Lung (tissue), 17 donors: ENCODE measurements at places on chromosomes 6 and 20. TPM values are rescaled to one million over a fixed set of nuclear protein-coding genes. Genes with fewer than 3 reads are reported as not detected.

DNA sequence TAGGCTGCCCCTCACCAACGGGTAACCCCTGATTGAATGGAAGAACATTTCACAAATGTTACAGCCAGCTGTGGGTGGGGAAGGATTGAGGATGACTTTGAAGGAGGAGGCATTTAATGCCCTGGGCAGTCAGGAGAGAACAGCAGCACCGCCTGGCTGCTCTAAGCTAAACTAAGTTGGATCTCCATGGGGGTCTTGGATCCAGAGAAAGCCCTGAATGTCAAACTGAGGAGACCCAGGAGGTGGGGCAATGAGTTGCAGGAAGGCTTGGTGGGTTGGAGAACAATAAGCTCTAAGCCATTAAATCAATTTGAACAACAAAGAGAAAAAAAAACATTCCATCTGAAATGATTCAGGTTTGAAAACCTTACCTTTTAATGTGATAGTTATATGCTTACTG lies 35.4 kb downstream of the TMX4 start:
- no peak for DNase-seq
- no peak overlapping the region for H3K4me3 ChIP-seq
- peaks cover 13% of the 10 kb centered on the region for H3K36me3 ChIP-seq
- no peak overlapping the region for H3K27ac ChIP-seq
- H3K27me3 ChIP-seq, result no peaks in the 10 kb centered on the region

DNA sequence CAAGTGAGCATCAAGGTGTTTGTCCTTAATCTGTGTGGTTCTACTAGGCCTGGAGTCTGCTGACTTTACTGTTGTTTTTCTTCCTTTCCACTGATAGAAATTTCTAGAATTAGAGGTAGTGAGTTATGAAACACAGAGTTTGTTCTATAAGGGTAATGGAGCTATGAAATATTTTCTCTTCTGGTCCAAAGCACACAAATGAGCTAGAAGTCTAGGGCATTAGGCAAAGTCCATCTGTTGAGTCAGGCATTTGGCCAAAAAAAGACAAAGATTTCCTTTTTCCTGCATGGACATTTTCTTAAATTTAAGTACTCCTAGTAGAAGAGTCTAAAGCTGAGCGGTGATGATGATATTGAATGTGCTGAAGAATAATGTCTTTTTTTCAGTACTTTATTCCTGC lies 174.3 kb upstream of the STXBP5 start:
- no peak overlapping the region for H3K4me3 ChIP-seq
- H3K27ac ChIP-seq, result no peak overlapping the region
- no peaks in the 10 kb centered on the region for H3K4me1 ChIP-seq
- no peaks in the 10 kb centered on the region for H3K36me3 ChIP-seq

GRCh38 chr6:111559188-111560097 lies 46.2 kb downstream of the TRAF3IP2 start:
- peak overlapping the region; percentile 38 for H3K27ac ChIP-seq
- peaks cover 21% of the 10 kb centered on the region for H3K4me1 ChIP-seq
- no peak overlapping the region for H3K4me3 ChIP-seq
- no peaks in the 10 kb centered on the region for H3K27me3 ChIP-seq
- peaks cover 25% of the 10 kb centered on the region for H3K36me3 ChIP-seq

- no peaks in the 10 kb centered on the region for H3K4me1 ChIP-seq
- no peak overlapping the region for H3K27ac ChIP-seq
- no peaks in the 10 kb centered on the region for H3K27me3 ChIP-seq
These were observed 108.4 kb upstream of the MAFB start for GRCh38 chr20:40797425-40797824.

DNA sequence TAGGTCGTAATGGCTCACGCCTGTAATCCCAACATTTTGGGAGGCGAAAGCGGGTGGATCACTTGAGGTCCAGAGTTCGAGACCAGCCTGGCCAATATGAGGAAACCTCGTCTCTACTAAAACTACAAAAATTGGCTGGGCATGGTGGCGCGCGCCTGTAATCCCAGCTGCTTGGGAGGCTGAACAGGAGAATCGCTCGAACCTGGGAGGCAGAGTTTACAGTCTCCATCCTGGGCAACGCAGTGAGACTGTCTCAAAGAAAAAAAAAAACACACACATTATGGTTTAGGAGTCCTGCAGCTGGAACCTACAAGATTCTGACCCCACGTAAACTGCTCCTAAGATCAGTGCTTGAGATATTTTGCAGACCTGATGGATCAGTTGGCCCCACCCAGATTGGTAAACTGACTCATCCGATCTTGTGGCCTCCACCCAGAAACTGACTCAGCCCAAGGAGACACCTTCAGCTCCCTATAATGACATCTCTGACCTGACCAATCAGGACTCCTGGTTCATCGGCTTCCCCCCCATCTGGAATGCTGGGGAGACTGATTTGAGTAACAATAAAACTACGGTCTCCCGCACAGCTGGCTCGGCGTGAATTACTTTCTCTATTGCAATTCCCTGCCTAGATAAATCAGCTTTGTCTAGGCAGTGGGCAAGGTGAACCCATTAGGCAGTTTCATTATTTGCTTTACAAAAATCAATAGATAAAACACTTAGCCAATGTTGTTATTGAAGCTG lies 96.2 kb upstream of the BTN3A2 start:
- no peak overlapping the region for H3K4me3 ChIP-seq
- H3K36me3 ChIP-seq, result no peaks in the 10 kb centered on the region
- H3K4me1 ChIP-seq, result no peaks in the 10 kb centered on the region
- no peak for DNase-seq
- no peak overlapping the region for H3K27ac ChIP-seq
- no peaks in the 10 kb centered on the region for H3K27me3 ChIP-seq

- H3K36me3 ChIP-seq, result no peaks in the 10 kb centered on the region
- no peak overlapping the region for H3K27ac ChIP-seq
- no peaks in the 10 kb centered on the region for H3K4me1 ChIP-seq
- no peak overlapping the region for H3K4me3 ChIP-seq
These were observed 84.7 kb upstream of the GJE1 start for GRCh38 chr6:142047934-142048592.

- H3K36me3 ChIP-seq, result no peaks in the 10 kb centered on the region
- peaks cover 71% of the 10 kb centered on the region for H3K27me3 ChIP-seq
- H3K4me3 ChIP-seq, result no peak overlapping the region
- DNase-seq, result no peak
- no peaks in the 10 kb centered on the region for H3K4me1 ChIP-seq
- H3K27ac ChIP-seq, result no peak overlapping the region
These were observed 3.0 kb upstream of the LINC00237 start for GRCh38 chr20:21109144-21109543.

DNA sequence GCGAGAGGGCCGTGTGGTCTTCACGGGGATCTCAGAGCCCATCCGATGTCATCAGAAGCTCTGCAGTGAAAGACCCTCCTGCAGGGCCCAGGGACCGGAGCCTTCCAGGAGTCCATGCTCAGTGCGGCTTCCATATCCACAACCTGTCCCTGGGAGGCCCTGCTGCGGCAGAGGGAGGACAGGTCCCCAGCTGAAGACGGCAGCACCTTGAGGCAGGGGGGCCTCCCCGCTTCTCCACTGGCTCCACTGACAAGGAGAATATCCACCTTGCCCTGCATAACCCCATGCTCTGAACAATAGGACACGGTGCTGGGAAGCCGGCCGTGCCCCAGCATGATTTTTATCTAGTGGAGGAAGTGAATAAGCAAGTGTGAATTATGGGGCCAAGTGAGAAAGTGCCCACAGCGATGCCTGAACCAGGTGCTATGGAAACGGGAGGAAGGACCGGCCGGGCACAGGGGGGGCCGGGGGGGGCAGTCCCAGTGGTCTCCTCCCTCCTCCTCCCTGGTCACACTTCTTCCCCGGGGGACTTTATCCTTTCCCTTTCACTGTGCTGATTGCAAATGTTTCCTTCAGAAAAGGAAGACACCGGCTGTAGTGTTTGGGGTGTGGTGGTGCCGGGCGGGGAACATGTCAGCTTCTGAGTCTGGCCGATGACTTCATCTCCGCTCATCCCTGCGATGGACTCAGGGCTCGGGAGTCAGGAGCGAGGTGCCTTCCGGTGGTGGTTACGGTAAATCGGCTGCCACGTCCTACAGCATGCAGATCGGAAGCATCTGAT lies 225.1 kb downstream of the ERMARD start:
- H3K4me1 ChIP-seq, result no peaks in the 10 kb centered on the region
- H3K27me3 ChIP-seq, result peaks cover 68% of the 10 kb centered on the region

DNA sequence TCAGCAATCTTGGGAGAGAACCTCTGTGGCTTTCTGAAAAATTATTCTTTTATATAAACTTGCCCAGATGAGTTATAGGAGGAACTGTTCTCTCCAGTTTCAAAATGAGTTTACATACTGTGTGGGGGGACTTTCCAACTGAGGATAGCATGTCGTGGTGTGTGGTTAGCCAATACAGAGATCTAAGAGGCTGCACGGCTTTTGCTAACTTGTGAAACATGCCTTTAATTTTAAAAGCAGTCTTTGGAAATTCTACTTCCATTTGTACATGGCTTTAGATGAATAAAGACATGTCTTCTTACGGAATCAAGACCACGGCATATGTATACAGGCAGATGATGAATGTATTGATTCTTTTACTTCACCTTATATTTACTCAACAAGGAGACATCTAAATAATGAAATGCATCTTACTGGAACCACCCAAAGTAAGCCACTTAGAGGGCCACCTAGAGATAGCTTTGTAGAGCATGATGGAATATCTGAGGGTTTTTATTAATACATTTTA lies 39.8 kb downstream of the HIVEP1 start:
- no peak overlapping the region for H3K27ac ChIP-seq
- no peaks in the 10 kb centered on the region for H3K36me3 ChIP-seq
- H3K4me1 ChIP-seq, result no peaks in the 10 kb centered on the region
- no peaks in the 10 kb centered on the region for H3K27me3 ChIP-seq

DNA sequence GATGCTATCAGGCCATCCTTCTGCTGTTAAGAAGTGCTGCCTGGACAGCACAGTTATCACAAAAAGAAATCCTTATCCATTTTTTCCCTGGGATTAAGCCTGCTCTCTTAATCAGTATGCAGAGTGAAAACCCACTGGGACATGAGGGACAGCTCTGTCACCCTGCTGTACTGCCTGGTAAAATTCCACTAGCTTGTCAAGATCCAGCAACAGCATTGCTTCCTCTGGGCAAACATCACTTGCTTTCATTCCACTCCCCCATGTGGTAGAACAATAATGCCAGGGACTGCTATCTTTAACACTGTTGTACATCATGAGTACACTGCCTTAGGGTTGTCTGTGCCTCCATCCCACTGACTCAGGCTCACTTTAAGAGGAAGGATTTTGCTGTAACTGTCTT lies 331.3 kb downstream of the KIF16B start:
- no peak for DNase-seq
- no peaks in the 10 kb centered on the region for H3K4me1 ChIP-seq
- H3K27me3 ChIP-seq, result no peaks in the 10 kb centered on the region

- no peak overlapping the region for H3K27ac ChIP-seq
- no peaks in the 10 kb centered on the region for H3K4me1 ChIP-seq
- H3K4me3 ChIP-seq, result no peak overlapping the region
- DNase-seq, result no peak
- no peaks in the 10 kb centered on the region for H3K27me3 ChIP-seq
These were observed 142.1 kb downstream of the BMP2 start for GRCh38 chr20:6909608-6910007.

DNA sequence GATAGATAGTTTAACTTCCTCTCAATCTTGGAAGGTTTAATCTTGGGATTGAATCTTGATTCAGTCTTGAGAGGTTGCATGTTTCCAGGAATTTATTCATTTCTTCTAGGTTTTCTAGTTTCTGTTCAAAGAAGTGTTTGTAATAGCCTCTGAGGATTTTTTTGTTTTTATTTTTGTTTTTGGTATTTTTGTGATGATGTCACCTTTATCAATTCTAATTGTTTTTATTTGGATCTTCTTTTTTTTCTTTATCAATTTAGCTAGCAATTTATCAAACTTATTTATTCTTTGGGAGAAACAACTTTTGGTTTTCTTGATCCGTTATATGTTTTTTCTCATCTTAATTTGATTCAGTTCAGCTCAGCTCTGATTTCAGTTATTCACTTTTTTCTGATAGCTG lies 41.5 kb upstream of the ADGRB3 start:
- H3K27me3 ChIP-seq, result no peaks in the 10 kb centered on the region
- no peak for DNase-seq
- no peaks in the 10 kb centered on the region for H3K36me3 ChIP-seq
- H3K4me1 ChIP-seq, result no peaks in the 10 kb centered on the region
- H3K4me3 ChIP-seq, result no peak overlapping the region

DNA sequence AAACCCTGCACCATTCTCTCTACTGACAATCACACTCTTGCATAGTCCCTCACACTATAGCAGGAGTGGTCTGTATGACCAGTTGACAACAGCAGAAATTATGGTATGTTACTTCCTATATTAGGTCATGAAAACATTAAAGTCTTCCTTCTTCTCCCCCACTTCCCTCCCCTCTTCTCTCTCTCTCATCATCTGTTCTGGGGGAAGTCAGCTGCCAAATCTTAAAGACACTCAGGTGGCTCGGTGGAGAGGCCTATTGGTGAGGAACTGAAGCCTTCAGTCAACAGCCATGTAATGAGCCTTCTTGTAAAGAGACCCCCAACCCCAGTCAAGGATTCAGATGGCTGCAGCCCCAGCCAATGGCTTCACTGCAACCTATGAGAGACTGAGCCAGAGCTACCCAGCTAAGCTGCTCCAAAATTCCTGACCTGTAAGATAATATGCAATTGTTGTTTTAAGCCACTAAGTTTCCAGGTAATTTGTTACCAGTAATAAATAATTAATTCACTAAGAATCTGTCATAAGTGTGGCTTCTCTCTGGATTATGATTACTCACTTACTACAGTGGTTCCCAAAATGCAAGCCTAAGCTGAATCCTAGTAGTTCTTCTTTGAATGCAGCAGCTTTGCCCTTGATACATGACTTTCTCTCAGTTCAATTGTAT lies 11.2 kb upstream of the TSBP1 start:
- H3K27ac ChIP-seq, result no peak overlapping the region
- no peaks in the 10 kb centered on the region for H3K36me3 ChIP-seq
- no peak overlapping the region for H3K4me3 ChIP-seq
- no peaks in the 10 kb centered on the region for H3K27me3 ChIP-seq
- DNase-seq, result no peak

GRCh38 chr6:70051197-70052124 lies 185.1 kb downstream of the COL19A1 start:
- no peaks in the 10 kb centered on the region for H3K36me3 ChIP-seq
- H3K4me3 ChIP-seq, result no peak overlapping the region
- no peak overlapping the region for H3K27ac ChIP-seq
- H3K27me3 ChIP-seq, result no peaks in the 10 kb centered on the region

GRCh38 chr6:34248198-34248726 lies 544 bp downstream of the SMIM29 start:
- H3K4me3 ChIP-seq, result peak overlapping the region; percentile 87
- H3K27ac ChIP-seq, result peak overlapping the region; percentile 93
- H3K4me1 ChIP-seq, result peaks cover 7% of the 10 kb centered on the region
- peak; percentile 54 for DNase-seq

- no peak overlapping the region for H3K4me3 ChIP-seq
- no peaks in the 10 kb centered on the region for H3K4me1 ChIP-seq
- no peaks in the 10 kb centered on the region for H3K36me3 ChIP-seq
- no peak overlapping the region for H3K27ac ChIP-seq
- H3K27me3 ChIP-seq, result no peaks in the 10 kb centered on the region
These were observed 58.0 kb upstream of the ZNF831 start for GRCh38 chr20:59105581-59105980.

GRCh38 chr6:45116714-45117410 lies 211.3 kb upstream of the RUNX2 start:
- no peaks in the 10 kb centered on the region for H3K27me3 ChIP-seq
- no peak overlapping the region for H3K4me3 ChIP-seq
- no peak for DNase-seq
- H3K27ac ChIP-seq, result no peak overlapping the region
- H3K4me1 ChIP-seq, result peaks cover 3% of the 10 kb centered on the region

SIRPB1 gene
- 45.6 TPM for total RNA-seq

BMP7 gene
- total RNA-seq, result 1.7 TPM

DEFB114 gene
- not detected for total RNA-seq

SLC2A10 gene
- 20.6 TPM for total RNA-seq

PRSS16 gene
- 3.2 TPM for total RNA-seq

FGD2 gene
- 24.2 TPM for total RNA-seq
